ENCODE measurements at places on chromosomes 5 and 9. TPM values are rescaled to one million over a fixed set of nuclear protein-coding genes. Genes with fewer than 3 reads are reported as not detected.
A peak's percentile ranks its signal among the peaks of the same experiment; 100 is the strongest.

Gene ZNF474
- 0.64 TPM for total RNA-seq

Gene FAT2
- total RNA-seq = 0.02 TPM

Gene KIF12
- total RNA-seq = 0.93 TPM

Gene PFDN1
- 67.7 TPM for total RNA-seq

Gene ORM1
- not detected for total RNA-seq

Gene CEMIP2
- total RNA-seq = 122 TPM

Gene GPSM1
- 140 TPM for total RNA-seq

Gene SHC3
- total RNA-seq = 0.83 TPM

Gene AJM1
- 15.3 TPM for total RNA-seq

Gene FCN2
- total RNA-seq = not detected

DNA sequence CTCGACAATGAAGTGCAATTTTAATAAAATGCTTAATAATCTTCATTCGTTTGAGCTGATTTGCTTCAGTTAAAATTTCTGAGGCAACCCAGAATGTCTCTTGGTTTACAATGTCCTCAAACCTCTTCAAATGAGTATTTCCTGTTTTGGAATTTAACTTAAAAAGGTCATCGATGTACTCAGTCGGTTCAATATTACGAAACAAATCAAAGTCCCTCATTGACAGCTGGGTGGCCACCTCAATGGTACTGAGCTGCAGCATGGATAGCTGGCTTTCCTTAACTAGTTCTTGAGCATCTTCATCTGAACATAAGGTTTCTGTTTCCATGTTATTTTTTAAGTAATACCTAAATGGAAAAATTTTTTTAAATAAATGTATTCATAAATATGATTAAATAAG is 173.3 kb downstream of the RAPGEF6 start:
- no peaks in the 10 kb centered on the region for H3K27me3 ChIP-seq
- no peak overlapping the region for H3K4me3 ChIP-seq
- no peak for DNase-seq
- no peak overlapping the region for H3K27ac ChIP-seq
- H3K36me3 ChIP-seq = no peaks in the 10 kb centered on the region

DNA sequence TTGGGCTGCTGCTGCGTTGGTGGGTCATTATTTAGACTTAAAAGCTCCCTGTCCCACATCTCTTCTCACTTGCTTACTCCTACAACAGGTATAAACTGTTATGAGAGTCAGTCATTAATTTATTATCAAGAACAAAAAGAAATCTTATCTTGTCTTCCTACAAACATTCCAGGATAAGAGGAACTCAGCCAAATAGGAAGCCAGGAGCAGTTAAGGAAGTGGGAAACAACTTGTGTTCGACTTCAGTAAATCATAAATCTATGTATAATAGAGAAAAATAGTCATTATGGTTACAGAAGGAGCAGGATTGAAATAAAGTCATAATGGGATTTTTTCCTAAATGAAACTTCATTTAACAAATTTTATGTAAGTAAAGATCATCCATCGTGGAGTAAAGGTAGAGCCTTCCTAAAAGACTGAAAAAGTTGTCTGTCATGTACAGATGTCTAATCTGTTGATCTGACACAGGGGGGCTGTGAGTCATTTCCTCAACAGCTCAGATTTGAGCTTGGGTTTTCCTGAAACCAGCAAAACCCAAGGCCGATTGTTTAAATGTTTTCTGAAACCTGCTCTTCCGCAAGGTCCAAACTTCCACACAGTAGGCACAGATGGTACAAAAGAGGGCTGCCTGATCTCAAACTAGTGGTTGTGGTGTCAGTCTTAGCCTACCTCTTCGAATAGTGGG is 25.3 kb upstream of the LRRTM2 start:
- H3K36me3 ChIP-seq = peaks cover 5% of the 10 kb centered on the region
- H3K4me3 ChIP-seq = no peak overlapping the region
- H3K27me3 ChIP-seq = no peaks in the 10 kb centered on the region
- H3K4me1 ChIP-seq = peaks cover 11% of the 10 kb centered on the region

- peaks cover 2% of the 10 kb centered on the region for H3K27me3 ChIP-seq
- H3K4me3 ChIP-seq = no peak overlapping the region
- no peak for DNase-seq
- H3K36me3 ChIP-seq = no peaks in the 10 kb centered on the region
- H3K4me1 ChIP-seq = no peaks in the 10 kb centered on the region
- no peak overlapping the region for H3K27ac ChIP-seq
Measured at GRCh38 chr5:135710045-135710675, 124.3 kb upstream of the SLC25A48 start.

- peaks cover 7% of the 10 kb centered on the region for H3K36me3 ChIP-seq
- no peak overlapping the region for H3K4me3 ChIP-seq
- no peak for DNase-seq
- H3K27me3 ChIP-seq = peaks cover 4% of the 10 kb centered on the region
- no peak overlapping the region for H3K27ac ChIP-seq
Measured at GRCh38 chr9:108603141-108603540, 252.6 kb downstream of the ACTL7B start.

GRCh38 chr5:12805165-12805698 is 901.0 kb upstream of the CTNND2 start:
- H3K4me3 ChIP-seq = no peak overlapping the region
- no peak for DNase-seq
- H3K4me1 ChIP-seq = no peaks in the 10 kb centered on the region
- H3K27ac ChIP-seq = no peak overlapping the region
- H3K27me3 ChIP-seq = no peaks in the 10 kb centered on the region

- H3K4me1 ChIP-seq = no peaks in the 10 kb centered on the region
- H3K27me3 ChIP-seq = peaks cover 2% of the 10 kb centered on the region
- H3K36me3 ChIP-seq = no peaks in the 10 kb centered on the region
- H3K27ac ChIP-seq = no peak overlapping the region
Measured at GRCh38 chr9:96014078-96014477, 138.6 kb downstream of the ERCC6L2 start.

GRCh38 chr5:174735498-174736330 is 11.3 kb downstream of the MSX2 start:
- DNase-seq = no peak
- H3K27me3 ChIP-seq = peaks cover 37% of the 10 kb centered on the region
- H3K4me1 ChIP-seq = peaks cover 2% of the 10 kb centered on the region
- no peaks in the 10 kb centered on the region for H3K36me3 ChIP-seq
- H3K27ac ChIP-seq = no peak overlapping the region

DNA sequence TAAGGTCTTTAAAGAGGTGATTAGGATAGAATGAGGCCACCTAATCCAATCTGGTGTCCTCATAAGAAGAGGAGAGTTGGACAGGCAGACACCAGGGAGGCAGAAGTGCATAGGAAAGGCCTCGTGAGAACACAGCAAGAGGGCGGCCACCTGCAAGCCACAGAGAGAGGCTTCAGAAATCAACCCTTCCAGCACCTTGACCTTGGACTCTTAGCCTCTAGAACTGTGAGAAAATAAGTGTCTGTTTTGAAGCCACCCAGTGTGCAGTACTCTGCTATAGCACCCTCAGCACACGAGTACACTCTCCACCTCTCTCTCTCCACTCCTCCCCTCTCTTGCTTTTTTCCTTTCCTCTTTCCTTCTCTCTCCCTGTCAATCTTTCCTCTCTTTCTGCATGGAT is 26.8 kb downstream of the NIPAL4 start:
- H3K27me3 ChIP-seq = peaks cover 5% of the 10 kb centered on the region
- no peak for DNase-seq
- peaks cover 18% of the 10 kb centered on the region for H3K36me3 ChIP-seq

GRCh38 chr9:17810728-17811571 is 232.1 kb downstream of the SH3GL2 start:
- DNase-seq = peak; percentile 48
- H3K27me3 ChIP-seq = no peaks in the 10 kb centered on the region
- H3K4me3 ChIP-seq = no peak overlapping the region
- no peaks in the 10 kb centered on the region for H3K4me1 ChIP-seq

DNA sequence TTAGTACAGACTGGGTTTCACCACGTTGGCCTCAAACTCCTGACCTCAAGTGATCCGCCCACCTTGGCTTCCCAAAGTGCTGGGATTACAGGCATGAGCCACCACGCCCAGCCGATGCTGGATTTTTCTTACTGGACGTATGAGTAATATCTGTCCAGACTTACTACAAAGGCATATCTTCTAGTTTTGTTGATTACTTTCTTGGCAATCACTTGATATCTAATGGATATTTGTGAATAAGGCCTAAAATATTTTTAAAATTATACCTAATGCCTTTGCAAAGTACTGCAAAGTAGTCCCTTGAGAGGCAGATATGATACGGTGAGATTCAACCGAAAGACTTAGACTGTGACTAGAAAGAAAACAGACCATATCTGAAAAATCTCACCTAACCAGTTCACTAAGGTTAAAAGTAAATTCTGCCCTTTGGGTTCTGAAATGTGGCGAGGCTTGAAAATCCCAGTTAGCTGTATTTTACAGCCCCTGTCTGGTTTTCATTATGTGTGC is 152.1 kb downstream of the GNAQ start:
- DNase-seq = no peak
- no peak overlapping the region for H3K27ac ChIP-seq
- H3K4me3 ChIP-seq = no peak overlapping the region
- H3K27me3 ChIP-seq = peaks cover 4% of the 10 kb centered on the region
- no peaks in the 10 kb centered on the region for H3K36me3 ChIP-seq

GRCh38 chr5:136082390-136083193 is 50.1 kb upstream of the SMAD5 start:
- peaks cover 3% of the 10 kb centered on the region for H3K27me3 ChIP-seq
- peak; percentile 89 for DNase-seq
- no peak overlapping the region for H3K4me3 ChIP-seq
- H3K4me1 ChIP-seq = peaks cover 7% of the 10 kb centered on the region

DNA sequence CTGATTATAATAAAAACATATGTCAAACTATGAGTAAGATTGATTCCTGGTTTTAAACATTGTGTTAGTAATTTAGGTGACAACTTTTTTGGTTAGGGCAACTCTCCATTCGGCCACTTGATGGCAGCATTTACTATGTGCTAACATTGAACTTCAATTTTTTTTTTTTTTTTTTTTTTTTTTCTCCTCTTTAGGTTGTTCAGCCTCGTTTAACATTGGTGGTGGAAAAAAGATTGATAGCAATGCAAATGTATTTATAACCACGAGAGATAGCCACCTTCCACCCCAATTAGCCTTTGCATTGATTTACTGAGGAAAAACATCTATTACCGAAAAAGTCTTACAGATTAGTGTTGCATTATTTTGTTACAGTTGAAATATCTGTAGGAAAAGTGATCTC is 159.1 kb downstream of the CSNK1G3 start:
- peak; percentile 59 for DNase-seq
- H3K27ac ChIP-seq = no peak overlapping the region
- H3K36me3 ChIP-seq = no peaks in the 10 kb centered on the region
- no peaks in the 10 kb centered on the region for H3K27me3 ChIP-seq
- no peak overlapping the region for H3K4me3 ChIP-seq

DNA sequence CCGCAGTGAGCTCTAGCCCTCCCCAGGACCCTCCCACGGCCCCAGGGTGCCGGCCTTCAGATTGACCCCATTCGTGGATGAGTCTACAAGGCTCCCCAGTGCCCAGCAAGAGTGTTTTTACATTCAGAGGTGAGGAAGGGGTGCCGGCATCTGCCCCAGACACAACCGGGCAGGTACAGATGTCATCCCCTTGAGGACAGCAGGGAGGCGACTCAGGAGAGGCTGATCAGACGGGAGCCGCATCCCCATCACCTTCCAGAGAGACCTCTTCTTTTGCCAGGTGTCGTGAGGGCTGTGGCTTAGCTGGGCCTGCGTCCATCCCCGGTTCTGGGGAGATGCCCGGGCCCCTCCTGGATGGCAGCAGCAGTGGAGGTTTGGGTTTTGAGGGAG is 4.3 kb upstream of the LRRC14B start:
- no peak for DNase-seq
- H3K4me1 ChIP-seq = peaks cover 22% of the 10 kb centered on the region
- no peaks in the 10 kb centered on the region for H3K36me3 ChIP-seq
- H3K27me3 ChIP-seq = peaks cover 6% of the 10 kb centered on the region
- no peak overlapping the region for H3K27ac ChIP-seq
- H3K4me3 ChIP-seq = no peak overlapping the region

GRCh38 chr5:126965061-126965475 is 65.3 kb downstream of the MARCHF3 start:
- H3K4me1 ChIP-seq = no peaks in the 10 kb centered on the region
- no peak for DNase-seq
- no peak overlapping the region for H3K27ac ChIP-seq
- H3K27me3 ChIP-seq = no peaks in the 10 kb centered on the region
- H3K4me3 ChIP-seq = no peak overlapping the region

DNA sequence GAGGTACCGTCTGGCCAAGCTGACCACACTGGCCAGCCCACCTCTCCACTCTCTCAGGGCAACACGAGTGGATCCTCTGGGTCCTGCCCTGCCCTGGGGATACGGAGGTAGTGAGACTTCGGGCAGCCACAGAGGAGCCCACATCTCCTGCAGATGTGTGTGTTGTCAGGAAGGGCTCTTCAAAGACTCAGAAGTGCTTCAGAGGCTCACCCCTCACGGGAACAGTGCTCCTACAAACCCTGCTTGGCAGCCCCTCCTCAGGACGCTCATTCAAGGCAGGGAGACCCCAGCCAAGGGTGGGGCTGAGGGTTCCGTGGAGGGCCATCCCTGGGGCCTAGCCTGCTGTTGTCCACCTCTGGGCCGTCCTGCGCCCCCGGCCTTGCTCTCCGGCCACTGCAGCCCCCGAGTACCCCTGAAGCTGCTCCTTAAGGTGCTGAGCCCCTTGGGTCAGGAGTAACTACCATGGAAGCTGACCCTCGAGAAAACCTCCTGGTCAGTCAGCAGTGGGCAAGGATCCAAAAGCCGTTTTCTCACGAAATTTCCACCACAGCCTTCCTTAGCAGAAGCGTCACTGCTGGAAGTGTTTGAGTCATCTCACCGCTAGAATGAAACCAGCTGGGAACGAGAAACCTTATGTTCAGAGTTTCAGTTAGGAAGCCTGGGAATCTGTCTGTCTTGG is 23.2 kb upstream of the LRRC14B start:
- peaks cover 9% of the 10 kb centered on the region for H3K27me3 ChIP-seq
- DNase-seq = peak; percentile 5
- peaks cover 4% of the 10 kb centered on the region for H3K4me1 ChIP-seq
- no peak overlapping the region for H3K4me3 ChIP-seq

DNA sequence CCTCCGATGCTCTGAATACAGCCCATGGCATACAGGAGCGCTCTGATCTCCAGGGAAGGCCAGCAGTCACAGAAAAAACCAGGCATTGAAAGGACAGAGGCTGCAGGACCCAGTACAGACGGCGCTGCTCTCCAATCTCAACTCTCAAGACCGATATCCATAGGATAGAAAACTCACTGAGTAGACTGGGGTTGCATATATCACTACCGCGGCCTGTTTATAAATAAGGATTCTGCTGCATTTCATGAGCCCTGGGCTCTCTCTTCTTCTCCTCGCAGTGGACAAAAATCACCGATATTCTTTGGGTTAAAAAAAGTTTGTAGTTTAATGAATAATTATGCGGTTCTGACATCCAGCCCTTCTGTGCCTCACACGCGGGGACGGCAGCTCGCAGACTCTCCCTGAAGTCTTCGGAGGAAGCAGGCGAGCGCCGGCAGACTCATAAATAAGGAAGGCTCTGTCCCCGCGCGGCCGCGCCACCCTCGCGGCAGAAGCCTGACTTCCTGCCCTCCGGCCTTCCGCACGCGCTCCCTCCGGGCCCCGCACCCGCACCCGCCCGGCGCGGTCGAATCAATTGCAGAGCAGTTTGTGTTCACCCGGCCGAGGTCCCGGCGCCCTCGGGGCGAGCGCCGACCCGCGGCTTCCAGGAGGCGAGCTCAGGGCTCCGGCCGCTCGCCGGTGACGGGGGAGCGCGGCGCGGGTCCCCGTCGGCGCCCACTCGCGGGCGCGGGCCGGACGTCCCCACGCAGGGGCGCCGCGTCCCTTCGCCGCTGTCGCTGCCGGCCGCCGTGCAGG is at the start of gene FAM78A:
Gene FAM78A, minus strand, starts transcription at position 417 of the 795 bp plus-strand sequence. Its CDS starts 331 bp downstream, at position 86.
- H3K36me3 ChIP-seq = no peaks in the 10 kb centered on the region
- peaks cover 26% of the 10 kb centered on the region for H3K4me1 ChIP-seq
- DNase-seq = peak; percentile 63
